NCI-H510A (cell line): ENCODE measurements at places on chromosomes 11 and 22.

DNA sequence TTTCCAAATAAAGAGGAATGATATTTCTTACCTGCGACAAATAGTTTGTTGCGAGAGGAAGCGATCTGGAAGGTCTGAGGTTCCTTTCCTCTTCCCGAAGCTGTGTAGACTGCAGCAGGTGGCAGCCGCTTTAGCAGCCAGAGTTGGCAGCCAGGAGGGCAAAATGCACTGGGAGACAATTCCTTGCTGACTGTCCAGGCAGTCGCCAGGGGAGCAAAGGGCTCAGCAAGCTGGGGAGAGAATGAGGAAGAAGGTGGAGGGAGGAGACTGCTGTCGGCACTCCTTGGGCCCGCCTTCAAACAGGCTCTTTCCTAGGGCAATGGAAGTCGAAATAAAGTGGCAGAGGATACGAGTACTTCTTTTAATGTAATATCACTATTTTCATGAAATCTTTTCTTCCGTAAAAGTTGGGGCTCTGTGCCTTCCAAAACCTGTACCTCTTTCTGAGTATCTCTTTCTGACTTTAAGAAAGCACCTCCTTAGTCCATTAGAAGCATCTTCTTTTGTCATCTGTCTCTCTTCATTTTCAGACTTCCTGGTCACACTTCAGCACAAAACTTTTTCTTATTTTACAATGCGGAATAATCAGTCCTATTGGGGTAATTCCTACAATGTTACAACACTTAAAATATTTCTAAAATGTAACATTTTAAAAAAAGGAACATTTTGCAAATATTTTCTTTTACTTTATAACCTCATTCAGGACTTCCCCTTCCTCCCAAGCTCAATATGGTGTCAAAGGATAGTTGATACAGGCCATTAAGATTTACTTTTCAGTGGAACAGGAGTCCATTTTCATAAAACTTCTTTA is at the start of gene IL18:
Gene IL18 (minus strand): TSS at position 220 of the 811 bp plus-strand sequence. CDS start 9,041 bp downstream, outside the sequence.
- no peak for DNase-seq

DNA sequence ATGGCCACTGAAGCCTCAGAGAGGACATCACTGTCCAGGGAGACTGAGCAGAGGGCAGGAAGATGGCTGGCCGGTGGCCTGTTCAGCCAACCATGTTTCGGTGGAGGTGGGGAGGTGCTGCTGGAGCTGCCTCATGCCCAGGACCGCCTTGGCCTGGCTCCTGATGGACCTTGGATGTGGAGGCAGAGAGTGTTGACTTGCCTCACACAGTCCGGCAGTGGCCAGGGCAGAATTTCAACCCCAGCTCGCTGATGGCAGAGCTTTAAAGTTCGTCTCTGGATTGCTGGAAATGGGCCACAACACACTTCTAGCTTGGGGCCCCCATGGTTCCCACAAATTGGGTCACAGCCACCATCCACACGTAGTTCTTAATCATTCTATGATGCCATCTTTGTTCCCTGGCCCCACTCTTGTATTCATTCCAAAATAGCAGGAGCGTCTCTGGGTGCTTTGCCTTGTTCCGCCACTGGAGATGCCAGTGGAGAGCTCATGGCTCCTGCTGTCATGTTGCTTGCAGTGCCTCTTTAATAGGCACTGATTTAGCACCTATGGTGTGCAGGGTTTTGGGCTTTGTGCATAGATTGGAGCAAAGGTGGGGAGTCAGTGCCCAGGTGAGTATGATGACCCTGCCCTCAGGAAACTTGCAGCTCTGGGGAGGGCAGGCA is 5.6 kb downstream of the MAPK8IP1 start:
- no peak for DNase-seq

DNA sequence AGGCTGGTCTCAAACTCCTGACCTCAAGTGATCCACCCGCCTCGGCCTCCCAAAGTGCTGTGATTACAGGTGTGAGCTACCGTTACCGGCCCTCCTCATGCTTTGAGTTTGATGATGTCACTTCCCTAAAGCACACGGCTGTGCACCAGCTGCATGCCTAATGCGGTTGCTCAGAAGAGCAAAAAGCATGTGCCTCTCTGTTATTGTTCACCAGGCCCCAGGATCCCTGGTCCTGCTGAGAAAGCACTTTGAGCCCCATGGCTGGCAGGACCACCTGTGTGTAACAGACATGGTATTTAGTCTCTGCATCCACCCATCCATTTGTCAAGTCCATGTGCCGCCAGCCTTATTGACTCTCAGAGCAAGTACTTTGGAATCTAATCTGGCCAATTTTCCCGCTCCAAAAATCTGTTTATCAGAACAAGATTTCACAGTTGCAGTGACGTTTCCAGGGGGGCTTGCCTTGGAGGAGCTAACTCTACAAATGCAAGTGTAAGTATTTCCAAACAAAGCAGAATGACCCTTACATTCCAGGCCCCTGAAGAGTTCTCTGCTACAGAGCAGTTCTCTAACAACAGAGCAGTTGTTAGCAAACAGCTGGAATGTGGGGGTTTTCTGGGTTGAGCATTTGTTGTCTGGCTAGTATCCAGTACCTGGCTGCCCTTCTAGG is 89.4 kb downstream of the LDLRAD3 start:
- no peak for DNase-seq

GRCh38 chr11:34209809-34210208 is 104.4 kb downstream of the NAT10 start:
- DNase-seq: no peak

GRCh38 chr11:25876456-25876965 is 455.4 kb upstream of the ANO3 start:
- no peak for DNase-seq

DNA sequence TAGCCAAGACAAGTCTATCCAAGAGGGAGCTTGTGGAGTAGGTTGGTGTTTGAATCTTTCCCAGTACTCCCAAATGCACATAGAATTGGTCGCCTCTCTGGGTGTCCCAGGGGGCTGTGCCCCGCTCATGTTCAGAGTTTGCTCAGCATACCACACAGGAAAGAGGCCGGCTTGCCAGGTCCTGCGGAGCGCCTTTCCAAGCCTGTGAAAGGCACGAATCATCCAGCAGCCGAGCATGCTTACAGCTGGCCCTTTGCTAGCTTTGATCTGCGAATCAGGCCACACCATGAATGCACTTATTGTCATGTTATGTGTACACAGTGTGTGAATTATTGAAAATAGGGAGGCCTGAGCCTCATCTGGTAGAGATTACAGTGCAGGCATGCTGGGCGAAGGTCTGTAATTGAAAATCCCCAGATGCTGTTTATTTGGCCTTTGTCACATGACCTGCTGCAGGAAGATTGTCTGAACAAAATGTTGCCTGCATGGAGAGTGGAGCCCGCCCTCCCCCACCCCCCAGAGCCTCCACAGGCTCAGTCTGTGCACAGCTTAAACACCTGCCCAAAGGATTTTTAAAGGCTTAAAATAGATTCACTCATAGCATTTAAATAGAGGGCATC is 163.3 kb upstream of the RASSF10 start:
- DNase-seq: peak; percentile 95

DNA sequence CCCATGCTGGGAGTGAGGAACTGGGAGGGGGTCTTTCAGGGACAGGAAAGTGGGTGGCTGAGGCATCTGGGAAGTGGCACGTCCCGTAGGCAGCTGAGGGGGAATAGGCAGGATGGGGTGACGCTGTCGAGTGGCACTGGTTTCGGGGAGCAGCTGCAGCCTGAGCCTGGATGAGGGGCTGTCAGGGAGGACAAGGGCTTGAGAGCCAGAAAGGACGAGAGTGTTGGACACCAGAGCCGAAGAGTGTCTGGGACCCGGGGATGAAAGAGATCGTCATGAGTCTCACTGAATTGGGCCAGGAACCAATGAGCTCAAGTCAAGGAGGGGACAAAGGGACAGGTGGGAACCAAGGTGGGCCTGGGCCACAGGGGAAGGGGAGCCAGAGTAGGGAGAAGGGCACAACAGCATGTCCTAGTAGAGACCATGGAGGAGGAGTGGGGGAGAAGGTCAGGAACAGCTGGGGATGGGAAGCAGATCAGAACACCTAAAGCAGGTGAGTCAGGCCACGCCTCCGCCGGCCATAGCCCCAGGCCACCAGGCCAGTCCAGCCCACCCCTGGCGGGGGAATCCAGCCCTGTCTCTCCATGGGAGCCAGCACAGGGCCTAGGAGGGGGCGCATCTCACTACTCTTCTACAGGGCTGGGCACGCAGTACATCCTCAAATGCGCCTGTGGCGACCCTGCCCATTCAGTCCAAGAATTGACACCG is 4.2 kb downstream of the RAB3IL1 start:
- no peak for DNase-seq

GRCh38 chr11:113316256-113316655 is 1.9 kb downstream of the TTC12 start:
- DNase-seq: no peak

GRCh38 chr22:36829370-36830002 is 12.7 kb upstream of the PVALB start:
- DNase-seq: no peak

- DNase-seq: peak; percentile 29
Observed at GRCh38 chr11:71452199-71453036, 585 bp upstream of the NADSYN1 start.

GRCh38 chr11:1739576-1739975 is 10.8 kb downstream of the IFITM10 start:
- no peak for DNase-seq

- DNase-seq: no peak
Observed at GRCh38 chr11:120134106-120134930, 3.6 kb downstream of the TRIM29 start.

DNA sequence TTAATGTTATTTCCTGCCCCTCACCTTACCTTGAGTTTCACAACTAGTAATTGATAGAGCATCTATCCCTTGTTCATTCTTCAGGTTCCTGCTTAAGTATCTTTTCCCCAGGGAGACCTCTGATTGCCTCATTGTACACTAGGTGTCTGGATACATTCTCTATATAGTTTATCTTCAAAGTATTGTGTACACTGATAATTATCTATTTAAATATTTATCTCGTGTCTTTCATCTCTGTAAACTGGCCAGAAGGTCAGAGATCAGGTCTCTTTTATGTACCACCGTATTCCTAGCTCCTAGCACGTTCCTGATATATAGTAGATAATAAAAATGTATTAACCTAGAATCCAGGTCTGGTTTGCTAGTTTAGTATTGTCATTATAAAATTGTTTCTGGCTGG is 6.4 kb downstream of the TMEM126B start:
- no peak for DNase-seq

GRCh38 chr11:63866211-63866610 is 27.3 kb downstream of the MARK2 start:
- no peak for DNase-seq

- DNase-seq: no peak
Observed at GRCh38 chr22:29167032-29167911, 38.4 kb upstream of the EMID1 start.

GRCh38 chr11:10450462-10451425 is 4.3 kb upstream of the AMPD3 start:
- DNase-seq: peak; percentile 32

GRCh38 chr11:117490911-117491310 is 163.3 kb downstream of the CEP164 start:
- no peak for DNase-seq

DNA sequence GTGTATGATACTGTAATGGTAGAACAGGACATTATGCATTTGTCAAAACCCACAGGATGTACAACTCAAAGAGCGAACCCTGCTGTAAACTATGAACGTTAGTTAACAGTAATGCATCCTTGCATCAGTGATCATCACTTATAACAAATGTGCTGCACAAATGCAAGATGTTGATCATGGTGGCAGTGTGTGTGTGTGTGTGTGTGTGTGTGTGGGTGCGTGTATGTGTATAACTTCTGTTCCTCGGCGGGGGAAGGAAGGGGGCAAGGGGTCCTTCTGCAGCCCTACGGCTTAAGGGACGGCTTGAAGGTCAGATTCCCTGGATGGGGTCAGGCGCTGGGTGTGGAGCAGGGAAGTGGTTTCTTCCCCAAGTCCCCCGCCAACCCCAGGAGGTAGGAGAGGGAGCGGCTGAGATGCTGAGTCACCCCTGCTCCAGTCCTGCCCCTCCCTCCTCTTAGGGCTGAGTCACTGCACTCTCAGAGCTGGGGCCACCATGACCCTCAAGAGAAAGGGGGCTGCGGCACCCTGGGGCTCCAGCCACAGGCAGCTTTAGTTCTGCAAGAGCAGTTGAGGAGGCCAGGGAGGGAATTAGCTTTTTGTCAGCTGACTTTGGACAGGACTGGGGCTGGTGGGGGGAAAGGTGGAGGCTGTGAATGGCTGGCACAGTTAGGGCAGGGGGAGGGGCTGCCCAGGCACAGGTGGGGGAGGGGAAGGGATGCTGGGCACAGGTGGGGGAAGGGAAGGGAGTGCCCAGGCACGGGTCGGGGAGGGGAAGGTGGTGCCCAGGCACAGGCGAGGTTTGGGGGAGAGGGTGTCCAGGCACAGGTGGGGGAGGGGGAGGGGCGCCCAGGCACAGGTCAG is 8.8 kb upstream of the CTSD start:
- DNase-seq: no peak

DNA sequence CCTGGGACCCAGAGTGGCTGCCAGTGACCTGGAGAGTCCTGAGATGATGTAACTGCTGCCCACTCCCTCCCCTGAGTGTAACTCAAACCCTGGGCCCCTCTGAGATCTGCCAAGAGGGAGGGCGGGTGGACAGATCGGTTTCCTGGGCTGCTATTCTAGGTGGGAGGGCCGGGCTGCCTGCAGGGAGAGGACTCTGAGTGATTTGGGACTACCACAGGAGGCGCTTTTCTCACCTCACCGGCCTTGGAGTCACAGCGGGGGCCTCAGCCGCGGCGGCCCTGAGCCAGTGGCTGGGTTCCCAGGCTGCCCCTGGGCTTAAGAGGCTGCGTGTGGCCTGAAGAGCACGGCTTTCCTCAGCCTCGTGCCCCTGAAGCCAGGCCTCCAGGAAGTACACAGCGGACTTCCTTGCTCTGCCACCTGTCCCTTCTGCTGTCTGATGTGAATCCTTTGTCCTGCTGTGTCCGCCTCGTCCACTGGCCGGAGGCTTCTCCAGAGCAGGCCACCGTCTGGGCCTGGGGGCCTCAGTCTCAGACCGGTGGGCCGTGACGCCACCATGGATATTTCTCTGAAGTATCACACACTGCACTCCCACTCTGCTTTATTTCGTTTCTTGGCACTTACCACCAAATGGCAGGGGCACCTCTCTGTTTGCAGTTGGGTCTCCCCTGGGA is 11.5 kb downstream of the RELT start:
- no peak for DNase-seq

DNA sequence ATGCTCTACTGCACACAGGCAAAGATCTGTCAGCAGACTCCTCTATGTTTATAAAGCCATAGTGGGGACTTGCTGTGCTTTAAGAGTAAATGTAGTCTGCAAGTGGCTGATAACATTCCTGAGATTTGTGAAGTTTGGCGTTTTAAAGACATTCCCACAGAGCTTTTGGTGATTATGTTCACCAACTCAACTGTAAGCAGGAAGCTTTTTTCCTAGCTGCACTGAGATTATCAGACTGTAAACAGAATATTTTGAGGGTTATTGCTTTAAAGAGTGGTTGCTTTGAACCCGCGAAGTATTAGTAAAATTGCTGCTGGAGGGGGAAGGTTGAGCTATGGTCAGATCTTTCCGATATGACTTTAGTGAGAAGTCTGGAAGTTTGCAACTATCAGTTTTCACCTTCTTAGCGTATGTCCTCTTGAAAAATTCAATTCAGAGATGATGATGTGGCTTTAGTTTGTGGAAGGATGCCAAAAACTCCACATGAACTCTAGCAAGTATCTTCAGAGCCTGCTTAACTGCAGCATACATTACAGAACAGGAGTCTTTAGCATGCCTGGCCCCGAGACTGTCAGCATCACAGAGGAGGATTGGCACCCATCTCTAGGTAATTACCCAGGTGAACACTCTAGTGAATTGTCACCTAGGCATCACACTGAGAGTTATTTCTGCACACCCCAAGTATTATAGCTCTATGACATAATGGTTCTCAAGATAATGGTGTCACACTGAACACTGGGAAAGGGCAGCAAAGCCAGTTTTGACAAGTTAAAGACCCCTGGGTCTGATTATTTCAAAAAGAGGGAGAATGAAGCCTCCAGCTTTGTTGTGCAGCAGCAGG is 89.9 kb downstream of the MTNR1B start:
- DNase-seq: peak; percentile 7

- no peak for DNase-seq
Observed at GRCh38 chr11:64014356-64014755, 21.4 kb upstream of the FLRT1 start.
